NCI-H2029 treated with DMSO at 0.1 percent for 48 hours (cell line): ENCODE measurements at places on chromosomes 1 and 21.
A peak's percentile ranks its signal among the peaks of the same experiment; 100 is the strongest.

- no peak for DNase-seq
Measured at GRCh38 chr1:22539510-22540118, 23.7 kb upstream of the EPHA8 start.

DNA sequence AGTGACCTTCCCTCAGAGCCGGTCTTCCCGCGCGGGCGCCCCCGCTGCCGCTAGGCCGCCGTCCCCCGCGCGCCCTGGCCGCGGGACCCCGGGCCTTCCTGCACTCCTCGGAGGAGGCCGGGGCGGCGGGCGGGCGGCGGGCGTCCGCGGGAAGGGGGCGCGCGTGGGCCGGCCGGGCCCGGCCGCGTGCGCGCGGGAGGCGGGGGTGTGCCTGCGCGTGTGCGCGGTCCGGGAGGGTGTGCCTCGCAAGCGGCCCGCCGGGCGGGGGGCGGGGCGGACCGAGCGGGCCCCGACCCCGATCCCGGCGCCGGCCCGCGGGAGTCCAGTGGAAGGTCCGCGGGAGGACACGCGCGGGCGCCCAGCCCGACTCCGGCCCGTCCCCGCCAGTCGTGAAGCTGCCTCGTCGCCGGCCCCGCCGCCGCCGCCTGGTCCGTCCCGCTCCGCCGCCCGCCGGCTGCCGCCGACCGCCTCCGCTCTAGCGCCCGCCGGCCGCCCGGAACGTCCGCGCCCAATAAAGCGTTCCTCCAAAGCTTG, 438 bp downstream of the MRPS6 start:
- DNase-seq, result no peak

- no peak for DNase-seq
Measured at GRCh38 chr1:172286629-172287076, 133.8 kb upstream of the C1orf105 start.

- DNase-seq, result no peak
Measured at GRCh38 chr1:172485626-172486025, 41.8 kb upstream of the PIGC start.

- DNase-seq, result no peak
Measured at GRCh38 chr21:42959728-42960127, 14.6 kb upstream of the PKNOX1 start.

DNA sequence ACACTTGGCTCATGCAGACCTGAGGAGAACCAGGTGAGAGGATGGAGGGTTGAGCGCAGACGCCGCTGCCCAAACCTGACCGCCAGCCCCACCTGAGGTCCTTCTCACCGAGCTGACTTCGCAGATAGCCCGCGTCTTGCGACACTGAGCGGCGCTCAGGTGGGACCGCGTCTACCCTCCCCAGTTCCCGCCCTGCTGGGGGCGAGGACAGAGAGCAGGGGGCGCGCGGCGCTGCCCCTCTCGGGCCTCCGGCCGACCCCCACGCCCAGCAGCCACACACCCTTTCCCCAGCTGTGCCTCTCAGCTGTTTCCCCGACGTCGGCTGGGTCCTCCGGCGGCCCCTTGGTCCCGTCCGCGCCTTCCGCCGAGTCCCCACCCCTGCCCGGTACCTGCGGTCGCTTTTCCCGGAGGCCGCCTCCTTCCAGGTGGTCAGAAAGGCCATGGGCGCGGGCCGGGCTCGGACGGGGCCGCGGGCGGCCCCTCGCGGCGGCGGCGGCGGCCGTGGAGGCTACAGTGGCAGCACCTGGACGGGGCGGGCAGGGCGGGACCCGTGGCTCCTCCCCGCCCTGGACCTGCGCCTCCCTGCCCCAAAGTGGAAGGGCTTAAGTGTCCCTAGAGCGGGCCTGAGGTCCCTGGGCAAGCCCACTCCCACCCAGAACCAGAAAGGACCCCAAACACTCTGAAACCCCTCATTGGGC, 14.4 kb upstream of the TTC39A start:
- DNase-seq, result no peak

- DNase-seq, result no peak
Measured at GRCh38 chr1:150061632-150062101, 5.9 kb upstream of the VPS45 start.

GRCh38 chr1:231748760-231749415, 122.3 kb downstream of the DISC1 start:
- no peak for DNase-seq

GRCh38 chr1:230682882-230683610, 30.9 kb downstream of the AGT start:
- peak; percentile 1 for DNase-seq

- DNase-seq, result no peak
Measured at GRCh38 chr21:37364722-37365121, 1.9 kb upstream of the DYRK1A start.
